ENCODE measurements at places on chromosomes 2 and 18.

GRCh38 chr2:226796840-226797288 is 2.8 kb downstream of the IRS1 start:
- no peak for DNase-seq

- no peak for DNase-seq
Observed at GRCh38 chr18:79355433-79356335, 40.0 kb upstream of the NFATC1 start.

GRCh38 chr18:15005313-15006130 is 257.6 kb downstream of the ANKRD30B start:
- DNase-seq, result no peak

- no peak for DNase-seq
Observed at GRCh38 chr18:70463085-70463484, 174.2 kb downstream of the SOCS6 start.

DNA sequence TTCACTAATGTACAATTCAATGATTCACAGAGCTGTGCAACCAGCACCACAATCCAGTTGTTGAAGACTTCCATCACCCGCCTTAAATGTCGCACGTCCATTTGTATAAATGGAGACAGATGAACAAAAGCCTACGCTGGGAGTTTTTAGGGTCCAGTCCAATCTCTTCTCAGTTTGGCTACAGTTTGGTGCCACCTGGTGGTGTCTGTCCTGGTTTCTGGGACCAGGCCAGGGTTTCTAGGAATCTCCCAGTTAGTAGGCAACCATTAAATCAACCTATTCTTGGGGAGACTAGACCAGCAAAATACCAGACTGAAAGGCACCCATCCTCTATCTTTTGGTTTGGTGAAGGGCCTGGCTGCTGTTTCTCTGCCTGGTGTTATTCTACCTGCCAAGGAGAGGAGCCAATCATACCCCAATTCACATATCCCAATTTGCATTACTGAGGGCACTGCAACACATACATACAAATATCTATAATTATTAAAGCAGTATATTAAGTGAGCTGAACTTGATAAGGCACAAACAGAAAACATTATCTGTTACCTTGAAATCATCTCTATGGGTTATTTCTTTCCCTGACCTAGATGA is 3.2 kb upstream of the DDX1 start:
- DNase-seq, result no peak

DNA sequence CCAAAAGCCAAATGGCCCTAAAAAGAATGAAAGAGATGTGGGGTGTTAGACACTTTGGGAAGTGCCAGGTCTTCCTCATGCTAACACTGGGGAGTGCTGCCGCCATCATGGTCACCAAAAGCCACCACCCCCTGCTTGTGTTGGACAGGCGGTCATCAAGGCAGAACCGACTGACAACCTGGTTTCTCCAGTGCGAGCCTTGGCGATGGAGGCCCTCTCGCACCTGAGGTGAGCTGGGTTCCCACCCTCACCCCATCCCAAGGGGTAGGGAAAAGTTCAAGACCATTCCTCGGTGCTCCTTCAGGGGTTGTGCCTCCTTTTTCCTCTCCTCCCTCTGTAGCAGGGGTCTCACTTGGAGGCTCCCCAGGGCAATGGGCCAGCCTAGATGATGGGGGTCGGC is 33.6 kb downstream of the MROH2A start:
- no peak for DNase-seq

DNA sequence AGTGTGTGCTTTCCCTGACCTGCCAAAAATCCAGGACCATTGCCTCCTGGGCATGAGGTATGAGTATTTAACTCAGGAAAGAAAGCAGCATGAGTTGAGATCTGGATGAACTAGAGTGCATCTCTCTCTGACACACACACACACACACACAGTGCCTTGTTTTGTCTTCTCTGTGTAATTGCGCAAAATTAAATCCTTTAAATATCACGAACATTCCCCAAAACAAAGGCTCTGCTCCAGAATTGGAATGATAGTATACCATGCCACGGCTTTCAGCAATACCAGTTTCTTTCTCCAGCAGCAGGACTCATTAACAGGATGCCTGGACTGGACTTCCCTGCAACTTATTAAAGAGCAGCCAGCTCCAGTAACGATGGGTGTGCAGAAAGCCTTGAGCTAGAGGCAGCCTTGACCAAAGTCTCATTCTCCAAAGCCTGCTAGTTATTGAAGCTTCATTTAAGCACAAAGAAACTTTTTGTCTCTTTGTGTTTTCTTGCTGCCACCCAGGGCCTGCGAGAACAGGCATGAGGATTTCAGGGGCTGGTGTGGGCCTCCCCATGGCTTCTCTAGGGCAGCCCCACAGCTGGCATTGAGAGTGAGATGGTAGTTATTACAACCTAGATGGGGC is 101.7 kb downstream of the NRP2 start:
- no peak for DNase-seq

GRCh38 chr2:27715318-27716210 is 51.9 kb downstream of the SLC4A1AP start:
- no peak for DNase-seq

GRCh38 chr18:13482618-13482945 is 243.8 kb downstream of the FAM210A start:
- no peak for DNase-seq

DNA sequence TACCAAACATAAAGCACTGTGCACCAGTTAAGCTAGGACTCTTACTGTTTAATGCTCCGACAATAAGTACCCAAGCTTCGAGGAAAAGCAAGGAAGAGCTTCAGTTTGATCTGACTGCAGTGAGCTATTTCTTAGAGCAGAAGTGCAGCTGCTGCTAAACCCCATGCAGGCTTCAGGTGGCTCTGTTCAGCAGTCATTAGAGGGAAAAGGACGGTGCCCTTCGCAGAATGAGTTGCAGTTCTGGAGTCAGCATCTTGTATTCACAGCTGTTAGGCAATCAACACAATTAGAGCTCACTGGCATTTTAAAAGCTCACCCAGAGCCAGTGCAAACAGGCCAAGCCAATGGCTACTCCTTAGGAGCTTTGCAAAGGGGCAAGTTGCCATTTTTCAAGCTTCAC is 1.5 kb upstream of the CERKL start:
- DNase-seq, result no peak

DNA sequence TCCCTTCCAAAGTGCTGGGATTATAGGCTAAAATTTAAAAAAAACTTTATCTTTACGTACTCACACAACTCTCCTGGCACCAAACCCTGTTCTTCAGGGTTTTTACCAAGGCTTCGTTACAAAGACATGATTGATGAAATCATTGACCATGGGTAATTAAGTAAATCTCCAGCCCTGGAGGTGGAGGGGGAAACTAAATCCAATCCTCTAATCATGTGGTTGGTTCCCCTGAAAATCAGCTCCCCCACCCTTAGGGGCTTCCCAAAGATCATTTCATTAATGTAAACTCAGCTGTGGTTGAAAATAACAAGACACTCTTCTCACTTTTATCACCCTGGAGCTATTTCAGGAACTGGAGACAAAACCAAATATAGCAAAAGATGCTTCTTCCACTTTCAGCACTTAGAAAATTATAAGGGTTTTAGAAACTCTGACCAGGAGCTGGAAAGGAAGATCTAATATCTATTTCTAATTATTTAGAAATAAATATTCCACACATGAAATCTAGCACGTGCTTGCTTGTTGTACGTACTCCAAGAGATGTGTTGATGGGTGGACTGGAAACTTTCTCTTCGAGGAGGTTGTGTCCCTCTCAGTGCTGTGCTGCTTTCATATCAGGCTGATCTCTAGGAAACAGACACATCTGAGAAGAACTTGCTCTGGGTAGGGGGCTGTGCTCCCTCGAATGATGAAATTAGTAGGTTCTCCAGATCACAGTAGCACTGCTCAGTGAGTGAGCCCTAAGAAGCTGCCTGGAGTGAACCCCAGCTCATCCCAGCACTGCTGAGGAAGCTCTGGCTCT is 67.2 kb downstream of the SMAD4 start:
- DNase-seq, result no peak

DNA sequence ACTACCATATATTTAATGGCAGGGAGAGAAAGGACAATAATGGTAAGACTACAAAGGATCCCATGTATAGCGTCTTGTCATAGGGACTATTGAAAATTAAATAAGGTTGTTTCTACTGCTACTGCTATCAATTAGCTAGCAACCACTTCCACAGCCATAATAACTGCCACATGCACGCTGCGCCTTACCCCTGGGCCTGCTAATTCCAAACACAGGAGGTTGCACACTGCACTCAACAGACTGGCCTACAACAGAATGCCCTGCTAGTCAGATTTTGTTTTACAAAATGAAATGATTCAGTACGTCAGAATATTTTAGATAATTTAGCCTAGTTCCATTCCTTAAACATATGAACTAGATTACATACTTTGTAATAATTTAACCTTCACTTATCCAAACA is 121.0 kb upstream of the SMAD7 start:
- DNase-seq, result no peak

DNA sequence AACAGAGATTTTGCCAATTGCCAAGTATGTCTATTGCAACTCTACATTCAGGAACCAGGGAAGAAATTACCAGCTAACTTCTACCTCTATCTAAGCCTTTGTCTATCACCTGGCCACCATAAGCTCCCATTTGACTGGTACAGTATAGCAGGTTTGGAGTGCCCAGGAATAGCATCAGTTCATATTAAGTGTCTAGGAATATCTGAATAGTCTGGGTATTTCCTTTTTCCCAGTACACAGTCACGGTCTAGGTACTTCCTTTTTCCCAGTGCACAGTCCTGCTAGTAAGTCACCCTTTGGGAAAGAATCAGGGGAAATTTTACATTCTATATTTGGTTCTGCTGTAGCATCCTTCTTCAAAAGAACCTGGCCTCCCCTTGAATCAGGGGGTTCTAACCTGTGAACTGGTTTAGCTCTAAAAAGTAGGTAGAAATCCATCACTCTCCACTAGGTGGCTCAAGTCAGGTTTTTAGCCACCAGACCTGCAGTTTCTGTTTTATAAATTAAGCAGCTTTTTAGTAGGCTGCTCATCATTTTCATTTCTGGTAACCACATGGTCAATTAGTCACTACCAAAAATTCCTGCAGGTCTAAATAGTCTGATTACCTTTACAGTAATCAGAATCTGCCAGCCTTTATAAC is 49.3 kb upstream of the DNAJC10 start:
- no peak for DNase-seq

- no peak for DNase-seq
Observed at GRCh38 chr2:98948956-98949739, 13.1 kb upstream of the CRACDL start.

GRCh38 chr2:207215308-207215707 is 49.6 kb upstream of the KLF7 start:
- DNase-seq, result no peak

DNA sequence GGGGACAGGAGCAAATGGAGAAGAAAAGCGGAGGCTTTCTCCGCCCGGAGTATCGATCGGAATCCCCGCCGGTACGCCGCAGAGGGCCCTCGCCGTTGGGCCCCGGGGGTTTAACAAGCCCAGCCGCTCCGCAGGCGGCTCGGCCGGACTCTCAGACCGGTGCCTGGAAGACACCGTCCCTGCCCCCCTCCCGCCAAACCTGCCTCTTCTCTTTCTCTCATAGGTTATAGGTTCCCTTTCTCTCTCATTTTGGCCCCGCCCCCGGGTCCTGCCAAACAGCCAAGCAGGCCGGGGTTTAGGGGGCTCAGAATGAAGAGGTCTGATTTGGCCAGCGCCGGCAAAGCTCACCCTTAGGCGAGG is 4.4 kb downstream of the ONECUT2 start:
- no peak for DNase-seq

- no peak for DNase-seq
Observed at GRCh38 chr2:18381386-18381785, 179.1 kb downstream of the RDH14 start.

DNA sequence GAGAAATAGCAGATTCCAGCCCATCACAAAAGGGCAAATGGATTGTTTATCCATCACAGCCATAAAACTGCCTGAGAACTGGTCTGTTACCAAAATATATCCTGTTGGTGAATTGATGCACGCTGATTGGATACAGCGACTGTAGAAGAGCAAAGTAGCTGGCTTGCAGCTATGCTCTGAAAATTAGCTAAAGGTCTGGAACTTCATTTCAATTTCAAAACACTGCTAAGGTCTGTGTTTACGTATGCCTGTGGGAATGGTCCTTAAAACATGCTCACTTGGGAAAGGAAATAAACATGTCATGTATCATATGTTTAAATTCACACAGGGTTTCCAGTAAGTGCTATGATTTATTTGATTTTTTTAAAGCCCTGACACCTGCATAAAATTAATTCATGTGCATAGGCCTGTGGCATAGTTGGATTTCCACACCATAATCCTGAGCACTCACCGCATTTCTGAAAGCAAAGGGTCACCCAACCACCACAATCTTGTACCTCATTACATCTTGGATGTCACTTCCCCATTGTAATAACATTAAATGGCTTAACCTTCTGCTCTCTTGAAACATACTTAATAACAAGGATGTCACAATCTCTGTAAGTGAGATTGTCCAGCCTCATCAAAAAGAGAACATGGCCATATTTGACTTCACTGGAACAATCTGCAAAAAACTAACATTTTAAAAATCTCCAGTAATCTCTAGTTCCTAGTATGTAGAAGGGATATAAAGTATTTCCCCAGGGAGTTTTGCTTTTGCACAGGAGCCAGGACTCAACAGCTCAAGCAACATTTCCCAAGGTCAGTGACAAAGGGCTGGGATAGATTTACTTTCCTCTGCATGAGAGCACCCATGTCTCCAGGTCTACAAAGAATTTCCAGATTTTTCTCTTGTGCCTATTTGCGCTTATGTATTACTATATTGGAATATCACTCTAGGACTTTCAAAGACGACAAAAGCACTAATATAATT is 109.8 kb downstream of the FARSB start:
- DNase-seq, result no peak

DNA sequence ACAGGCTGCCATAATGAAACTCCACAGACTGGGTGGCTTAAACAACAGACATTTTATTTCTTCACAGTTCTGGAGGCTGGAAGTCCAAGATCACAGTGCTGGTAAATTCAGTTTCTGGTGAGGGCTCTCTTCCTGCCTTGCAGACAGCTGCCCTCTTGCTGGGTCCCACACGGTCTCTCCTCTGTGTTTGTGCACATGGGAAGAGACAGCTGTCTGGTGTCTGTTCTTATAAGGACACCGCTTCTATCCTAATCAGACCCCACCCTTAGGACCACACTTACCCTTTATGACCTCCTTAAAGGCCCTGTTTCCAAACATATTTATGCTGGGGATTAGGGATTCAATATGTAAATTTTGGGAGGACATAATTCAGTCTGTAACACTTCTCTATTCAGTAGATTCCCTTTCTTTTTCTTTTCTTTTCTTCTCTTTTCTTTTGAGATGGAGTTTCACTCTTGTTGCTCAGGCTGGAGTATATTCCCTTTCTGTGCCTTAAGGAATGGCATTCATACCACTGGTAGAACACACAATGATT is 18.9 kb downstream of the CTIF start:
- no peak for DNase-seq

- no peak for DNase-seq
Observed at GRCh38 chr18:72089432-72089831, 454.7 kb downstream of the CBLN2 start.

DNA sequence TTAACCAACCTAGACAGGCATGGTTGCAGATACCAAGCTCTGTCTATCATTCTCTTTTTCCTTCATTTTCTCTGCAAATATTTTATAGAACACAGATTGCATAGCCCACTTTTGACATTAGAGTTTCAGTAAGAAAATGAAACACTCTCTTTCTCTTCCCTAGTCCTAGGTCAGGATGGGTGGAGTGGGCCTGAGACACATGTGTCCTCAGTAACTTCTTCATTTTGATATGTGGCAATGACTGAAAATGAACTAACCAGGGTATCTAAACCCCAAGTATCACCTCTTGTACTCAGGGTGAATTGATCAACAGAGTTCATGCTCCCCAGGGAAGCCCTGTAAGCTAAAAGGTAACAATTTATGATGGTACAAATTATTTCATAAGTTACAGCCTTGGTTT is 37.0 kb upstream of the KYNU start:
- no peak for DNase-seq

- no peak for DNase-seq
Observed at GRCh38 chr18:7778181-7778580, 211.1 kb downstream of the PTPRM start.

Data from foreskin keratinocyte (primary cell).